ENCODE measurements at places on chromosomes 16 and 17.

- DNase-seq: peak; percentile 94
These were observed 647 bp downstream of the UNK start for GRCh38 chr17:75785016-75785890.

- DNase-seq: peak; percentile 66
These were observed 19.7 kb downstream of the CYB5B start for GRCh38 chr16:69443927-69444631.

DNA sequence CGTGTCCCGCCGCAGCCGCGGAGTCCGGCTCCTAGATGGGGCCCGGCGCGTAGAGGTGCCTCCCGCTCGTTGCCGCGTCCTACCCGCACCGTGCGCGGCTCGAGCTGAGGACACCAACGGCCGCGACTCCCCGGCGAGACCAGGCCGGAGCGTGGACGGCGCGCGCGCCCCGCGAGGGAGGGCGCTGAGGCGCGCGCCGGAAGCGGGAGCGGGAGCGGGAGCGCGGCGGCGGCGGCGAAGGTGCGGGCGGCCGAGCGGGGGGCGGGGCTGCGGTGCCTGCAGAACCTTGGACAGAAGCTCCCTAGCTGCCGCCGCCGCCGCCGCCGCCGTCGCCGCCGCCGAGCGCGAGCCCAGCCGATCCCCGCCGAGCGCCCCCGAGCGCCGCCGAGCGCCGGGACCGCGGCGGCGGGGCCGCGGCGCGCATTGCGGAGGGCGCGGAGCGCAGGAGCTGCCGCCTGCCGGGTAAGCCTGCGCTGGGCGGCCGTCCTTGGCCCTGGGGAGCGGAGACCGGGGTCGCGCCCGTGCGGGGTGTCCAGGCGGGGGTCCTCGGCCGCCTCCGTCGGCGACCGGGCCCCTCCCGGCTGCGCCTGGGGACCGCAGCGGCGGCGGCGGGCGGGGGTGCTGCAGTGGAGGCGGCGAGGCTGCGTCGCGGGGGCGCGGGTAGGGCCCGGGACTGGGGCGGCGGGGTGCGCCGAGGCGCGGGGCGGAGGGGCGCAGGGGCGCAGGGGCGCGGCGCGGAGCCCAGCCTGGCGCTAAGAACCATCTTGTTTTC lies at the start of gene CDK5R1:
Gene CDK5R1, plus strand, starts transcription at position 293 of the 772 bp plus-strand sequence. CDS start 628 bp downstream, outside the sequence.
- DNase-seq: peak; percentile 77

GRCh38 chr17:56979091-56979480 lies 1.2 kb downstream of the SCPEP1 start:
- no peak for DNase-seq

- no peak for DNase-seq
These were observed 364.4 kb downstream of the XYLT1 start for GRCh38 chr16:17106243-17106791.

GRCh38 chr17:1362964-1363363 lies 37.1 kb downstream of the YWHAE start:
- DNase-seq: no peak

- DNase-seq: no peak
These were observed 6.7 kb upstream of the CCDC92B start for GRCh38 chr17:2755891-2756724.

DNA sequence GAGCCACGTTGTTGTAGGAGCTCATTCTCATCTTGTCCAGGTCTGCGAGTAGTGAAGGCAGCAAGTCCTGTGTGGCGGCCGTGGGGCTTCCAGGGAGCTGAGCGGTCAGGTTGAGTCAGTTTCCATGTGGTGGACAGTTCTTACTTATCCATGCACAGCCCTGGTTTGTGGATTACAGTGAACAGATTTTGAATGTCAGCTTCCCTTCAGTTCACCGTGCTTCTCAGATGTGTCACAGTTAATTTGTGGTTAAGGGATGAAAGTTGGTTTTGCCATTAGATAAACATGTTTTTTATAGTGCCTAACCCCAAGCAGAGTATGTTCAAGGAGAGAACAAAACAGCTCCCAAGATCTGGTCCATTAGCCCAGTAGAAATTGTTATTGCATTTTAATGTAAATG lies 103.1 kb downstream of the RPTOR start:
- DNase-seq: peak; percentile 98

DNA sequence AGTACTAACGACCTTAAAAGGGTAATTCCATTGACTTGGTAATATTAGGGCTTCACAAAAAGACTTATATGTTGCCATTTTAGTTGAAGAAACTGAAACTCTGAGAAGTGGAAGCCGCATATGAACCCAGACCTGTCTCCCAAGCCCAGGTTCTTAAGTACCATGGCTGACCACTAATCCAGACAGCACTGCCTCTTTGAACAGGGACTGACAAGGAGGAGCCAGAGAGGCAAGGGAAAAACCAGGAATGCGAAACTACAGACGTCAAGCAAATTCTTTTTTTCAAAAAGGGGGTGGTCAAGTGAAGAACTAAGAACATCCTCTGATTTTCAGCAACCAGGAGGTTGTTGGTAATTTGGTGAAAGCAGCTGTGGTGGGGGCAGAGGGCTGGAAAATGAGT lies 15.2 kb downstream of the CYB5D1 start:
- no peak for DNase-seq

GRCh38 chr17:17767154-17767869 lies 69.5 kb downstream of the SREBF1 start:
- no peak for DNase-seq

GRCh38 chr16:84537491-84538151 lies 33.2 kb upstream of the MEAK7 start:
- DNase-seq: no peak

- DNase-seq: no peak
These were observed 11.7 kb downstream of the RHBDL3 start for GRCh38 chr17:32277284-32277683.

DNA sequence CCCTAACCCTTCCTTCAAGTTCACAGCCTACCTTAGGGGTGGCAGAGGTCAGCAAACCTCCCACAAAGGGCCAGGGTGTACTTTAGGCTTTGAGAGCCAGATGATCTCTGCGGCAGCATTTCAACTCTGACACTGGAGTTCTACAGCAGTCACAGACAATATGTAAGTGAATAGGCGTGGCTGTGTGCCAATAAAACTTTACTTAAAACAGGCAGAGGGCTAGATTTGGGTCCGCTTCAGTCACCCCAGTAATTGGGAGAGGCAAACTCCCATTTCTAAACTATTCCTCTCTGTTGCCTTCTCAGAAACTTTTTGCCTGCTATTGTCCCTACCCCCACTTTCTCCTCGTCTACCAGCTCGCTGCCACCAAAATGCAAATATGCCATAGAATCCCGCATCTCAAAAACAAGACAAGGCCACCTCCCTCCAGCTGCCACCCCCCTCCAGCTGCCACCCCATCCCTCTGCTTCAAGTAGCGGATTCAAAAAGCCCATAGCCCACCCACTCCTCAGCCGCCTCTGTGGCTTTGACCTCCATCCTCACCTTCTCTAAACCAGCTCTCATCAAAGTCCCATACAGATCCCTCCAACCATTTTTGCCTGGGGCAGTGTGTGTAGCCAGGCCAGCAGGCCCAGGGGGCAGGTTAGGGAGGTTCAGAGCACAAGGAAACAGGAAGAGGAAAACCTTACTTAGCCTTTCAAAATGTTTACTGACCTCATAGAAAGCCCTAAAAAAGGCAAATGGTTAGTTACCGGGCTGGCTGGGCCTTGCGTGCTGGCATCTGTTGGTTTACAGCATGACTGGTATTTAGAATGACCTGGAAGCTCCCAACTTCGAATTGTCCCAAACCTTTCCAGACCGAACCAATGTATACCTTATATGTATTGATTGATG lies 19.9 kb upstream of the DNAH17 start:
- DNase-seq: no peak

DNA sequence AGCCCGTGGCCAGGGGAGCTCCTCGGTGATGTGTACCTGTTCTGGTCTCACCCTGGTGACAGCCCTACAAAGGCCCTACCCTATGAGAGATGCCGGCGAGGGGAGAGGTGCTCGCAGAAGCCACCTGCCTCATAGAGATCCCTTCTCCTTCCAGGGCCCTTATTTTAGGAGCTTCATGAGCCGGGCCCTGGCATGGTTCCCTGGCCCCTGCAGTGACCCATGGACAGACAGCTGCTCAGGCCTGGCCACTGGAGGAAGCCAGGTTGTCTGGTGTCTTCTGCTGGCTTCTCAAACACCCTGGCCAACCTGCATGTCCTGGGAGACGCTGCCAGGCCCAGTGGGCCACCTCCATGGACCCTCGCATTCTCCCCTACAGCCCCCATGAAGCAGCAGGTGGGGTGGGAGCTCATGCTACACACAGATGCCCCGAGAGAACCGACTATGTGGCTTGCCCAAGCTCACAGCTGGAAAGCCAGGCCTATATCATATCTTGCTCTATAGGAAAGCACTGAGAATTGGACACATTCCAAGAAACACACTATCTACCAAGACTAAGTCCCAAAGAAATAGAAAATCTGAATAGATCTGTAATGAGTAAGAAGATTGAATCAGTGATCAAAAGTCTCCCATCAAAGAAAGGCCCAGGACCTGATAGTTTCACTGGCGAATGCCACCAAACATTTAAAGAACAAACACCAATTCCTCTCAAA lies 7.2 kb upstream of the AATK start:
- no peak for DNase-seq

DNA sequence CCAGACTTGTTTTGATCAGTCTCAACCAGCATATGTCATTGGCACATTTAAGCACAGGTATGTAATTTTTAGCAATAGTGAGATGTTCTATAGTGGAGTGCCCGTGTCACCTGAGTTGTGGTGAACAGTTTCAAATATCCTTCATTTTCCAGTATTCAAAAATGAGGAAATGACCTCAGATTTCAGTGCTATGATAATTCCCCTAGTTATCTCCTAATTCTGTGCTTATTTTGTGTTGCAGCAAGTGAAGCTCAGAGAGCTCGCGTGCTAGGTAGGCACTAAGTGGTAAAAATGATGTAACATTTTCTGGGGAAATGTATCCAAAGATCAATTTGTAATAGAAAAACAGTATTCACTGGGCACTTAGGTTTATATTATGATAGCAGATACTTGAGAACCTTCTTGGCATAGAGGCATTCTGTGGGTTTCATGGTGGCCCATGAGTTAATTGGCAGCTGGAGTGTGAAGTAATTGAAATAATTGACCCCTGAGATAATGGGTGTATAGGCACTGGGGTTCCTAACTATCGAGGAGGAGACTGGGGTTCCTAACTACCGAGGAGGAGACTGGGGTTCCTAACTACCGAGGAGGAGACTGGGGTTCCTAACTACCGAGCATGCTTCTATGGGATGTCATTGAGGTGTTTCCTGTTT lies 159.1 kb downstream of the PRKCA start:
- no peak for DNase-seq

- DNase-seq: no peak
These were observed 35.3 kb upstream of the ACSM2B start for GRCh38 chr16:20611350-20611902.

DNA sequence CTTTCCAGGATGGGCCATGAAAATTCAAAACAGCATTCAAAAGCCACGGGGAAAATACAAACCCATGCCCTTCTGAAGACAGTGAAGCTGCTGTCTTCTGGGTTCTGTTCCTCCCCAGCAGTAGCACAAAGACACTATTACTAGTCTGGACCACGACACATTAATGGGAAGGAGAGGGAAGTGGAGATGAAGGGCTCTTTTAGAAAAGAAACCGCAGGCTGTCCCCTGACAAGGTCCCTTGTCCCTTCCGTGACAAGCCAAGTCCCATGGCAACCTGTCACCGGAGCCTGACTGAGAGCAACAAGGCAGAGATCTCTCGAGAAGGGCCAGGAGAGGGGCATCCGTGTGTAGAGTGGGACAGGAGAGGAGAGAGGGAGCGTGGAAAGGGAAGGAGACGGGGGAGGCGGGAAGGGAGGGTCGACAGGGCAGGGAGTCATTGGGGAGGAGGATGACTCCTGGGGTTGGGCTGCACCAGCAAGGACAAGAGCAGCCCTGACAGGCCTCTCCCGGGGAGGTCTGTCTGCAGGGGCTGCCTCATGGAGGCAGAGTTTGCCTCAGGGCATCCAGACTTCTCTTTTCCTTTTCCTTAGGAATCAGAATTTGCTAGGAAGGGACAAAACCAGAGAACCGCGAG lies 436.2 kb downstream of the SLC39A11 start:
- no peak for DNase-seq

GRCh38 chr17:11805952-11806351 lies 191.3 kb downstream of the ZNF18 start:
- DNase-seq: no peak

DNA sequence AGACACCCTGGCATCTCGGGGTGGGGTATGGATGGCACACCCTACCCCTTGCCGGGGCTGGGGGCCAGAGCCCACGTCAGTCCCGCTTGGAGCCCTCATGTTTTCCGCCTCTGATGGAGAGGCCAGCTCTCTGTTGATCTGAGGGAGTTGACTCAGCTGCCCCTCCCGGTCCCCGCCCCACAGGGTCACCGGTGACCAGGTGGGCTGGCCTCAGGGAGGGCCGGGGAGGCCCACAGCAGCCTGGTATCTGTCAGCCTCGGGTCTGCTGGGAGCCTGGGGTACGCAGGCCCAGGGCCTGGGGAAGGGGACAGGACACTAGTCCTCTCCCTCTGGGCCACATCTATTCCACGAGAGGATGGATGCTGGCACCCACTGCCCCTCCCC lies 109.5 kb upstream of the CIBAR2 start:
- no peak for DNase-seq

- DNase-seq: no peak
These were observed 18.7 kb downstream of the VAT1L start for GRCh38 chr16:77807021-77807420.

- DNase-seq: no peak
These were observed 1.1 kb downstream of the ROGDI start for GRCh38 chr16:4801051-4801961.

- DNase-seq: no peak
These were observed 25.7 kb downstream of the PSMD7 start for GRCh38 chr16:74322301-74322710.

DNA sequence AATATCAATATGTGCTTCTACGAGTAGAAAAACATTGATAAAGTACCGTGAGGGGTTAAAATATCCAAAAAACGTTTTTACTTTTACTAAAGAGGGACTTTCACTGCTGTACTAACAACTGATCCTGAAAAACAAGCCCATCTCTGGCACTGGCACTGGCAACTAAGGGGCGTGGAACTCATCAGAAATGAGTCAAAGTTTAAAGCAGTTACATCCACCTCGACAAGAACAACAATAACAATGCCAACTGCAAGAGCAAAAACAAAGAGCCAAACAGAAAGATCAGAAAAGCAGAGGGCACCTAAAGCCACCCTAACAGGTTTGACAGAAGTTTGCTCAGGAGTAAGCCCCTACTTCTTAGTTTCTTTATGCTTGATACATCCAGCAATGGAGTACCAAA lies 13.1 kb downstream of the MBTPS1 start:
- peak; percentile 21 for DNase-seq

GRCh38 chr16:88678224-88678979 lies 7.9 kb downstream of the SNAI3 start:
- DNase-seq: no peak

- DNase-seq: peak; percentile 85
These were observed 2.3 kb upstream of the BORCS6 start for GRCh38 chr17:8192070-8192815.
